Pons (tissue), 1 donor: ENCODE measurements at places on chromosomes 7 and 10.

DNA sequence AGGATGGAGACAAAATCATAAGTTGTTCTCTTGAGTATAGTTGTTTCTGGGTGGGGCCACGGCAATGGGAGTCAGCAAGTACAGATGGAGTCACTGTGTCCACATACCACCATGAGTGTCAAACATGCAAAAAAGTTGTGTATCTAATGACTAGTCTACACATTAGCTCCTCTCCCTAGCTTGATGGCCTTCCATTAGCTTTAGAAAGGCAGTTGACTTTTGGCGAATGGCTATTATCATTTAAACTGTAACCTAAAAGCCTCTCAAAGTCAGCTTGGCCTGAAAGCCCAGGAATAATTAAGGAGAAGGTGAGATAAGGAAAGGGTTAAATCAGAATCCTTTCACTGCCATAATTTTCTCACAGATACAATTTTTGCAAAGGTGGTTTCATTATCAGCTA, 95.5 kb upstream of the MEOX2 start:
- no peak for DNase-seq

DNA sequence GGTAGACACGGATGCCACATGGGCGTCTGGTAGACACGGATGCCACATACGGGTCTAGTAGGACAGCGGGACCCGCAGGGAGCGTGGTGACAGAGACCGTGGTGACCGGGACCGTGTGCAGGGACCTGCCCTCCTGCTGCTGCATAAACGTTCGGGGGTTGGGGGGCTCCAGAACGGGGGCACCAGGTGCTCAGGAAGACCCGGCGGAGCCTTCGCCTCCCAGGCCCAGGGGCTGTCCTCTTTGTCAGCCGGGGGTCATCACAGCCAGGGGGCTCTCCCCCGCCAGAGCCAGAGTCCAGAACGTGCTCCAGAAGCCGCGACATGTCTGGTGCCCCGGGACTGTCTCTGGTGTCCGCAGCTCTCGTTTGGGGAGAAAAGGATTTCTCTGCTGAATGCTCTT, 69.2 kb upstream of the ADGRA1 start:
- no peak for DNase-seq

DNA sequence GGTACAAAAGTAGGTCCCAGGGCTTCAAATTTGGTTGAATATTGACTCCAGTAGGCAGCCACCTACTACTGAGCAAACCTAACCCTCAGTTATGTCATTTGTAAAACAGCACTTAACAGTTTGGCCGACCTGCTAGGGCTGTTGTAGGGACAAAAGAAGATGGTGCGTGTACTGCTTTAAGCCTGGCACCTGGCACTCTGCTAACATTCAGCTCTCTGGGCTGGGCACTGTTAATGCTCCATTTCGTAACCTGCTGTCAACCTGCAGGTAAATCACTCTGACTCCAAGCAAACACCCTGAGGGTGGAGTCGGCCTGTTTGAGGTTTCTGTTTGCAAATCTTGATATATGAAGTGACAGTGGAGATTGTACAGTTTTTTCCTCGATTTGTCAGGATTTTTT, 7.2 kb downstream of the ZKSCAN1 start:
- no peak for DNase-seq

GRCh38 chr10:91885362-91886079, 23.8 kb downstream of the FGFBP3 start:
- DNase-seq: no peak

GRCh38 chr10:35511647-35512046, 93.5 kb upstream of the GJD4 start:
- no peak for DNase-seq

GRCh38 chr10:89838044-89838615, 136.7 kb downstream of the KIF20B start:
- DNase-seq: no peak

DNA sequence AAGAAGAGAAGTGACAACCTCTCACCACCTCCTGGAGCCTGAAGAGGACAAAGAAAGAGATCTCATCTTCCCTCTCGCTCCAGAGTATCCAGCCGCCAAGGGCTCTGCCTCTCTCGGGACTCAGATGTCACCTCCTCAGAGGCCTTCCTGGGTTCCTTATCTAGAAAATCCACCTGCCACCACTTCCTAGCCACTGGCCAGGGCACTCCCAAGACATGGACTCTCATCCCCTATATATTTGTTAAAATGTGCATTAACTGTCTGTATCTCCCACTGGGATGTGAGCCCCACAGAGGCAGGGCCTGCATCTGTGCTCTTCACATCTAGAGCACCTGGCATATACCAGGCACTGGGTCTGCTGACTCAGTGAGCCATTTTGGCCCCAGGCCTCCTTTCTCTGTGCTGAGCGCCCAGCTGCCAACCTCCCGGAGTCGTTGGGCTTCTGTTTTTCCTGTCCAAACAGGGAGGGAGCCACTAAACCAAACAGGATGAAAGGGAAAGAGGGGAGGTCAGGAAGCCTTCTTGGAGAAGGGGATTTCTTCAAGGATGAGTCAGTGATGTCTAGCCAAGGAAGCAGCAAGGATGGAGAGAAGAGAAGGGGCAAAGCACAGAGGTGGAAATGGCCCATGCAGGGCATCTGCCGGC, 58.9 kb downstream of the KCNMA1 start:
- no peak for DNase-seq

DNA sequence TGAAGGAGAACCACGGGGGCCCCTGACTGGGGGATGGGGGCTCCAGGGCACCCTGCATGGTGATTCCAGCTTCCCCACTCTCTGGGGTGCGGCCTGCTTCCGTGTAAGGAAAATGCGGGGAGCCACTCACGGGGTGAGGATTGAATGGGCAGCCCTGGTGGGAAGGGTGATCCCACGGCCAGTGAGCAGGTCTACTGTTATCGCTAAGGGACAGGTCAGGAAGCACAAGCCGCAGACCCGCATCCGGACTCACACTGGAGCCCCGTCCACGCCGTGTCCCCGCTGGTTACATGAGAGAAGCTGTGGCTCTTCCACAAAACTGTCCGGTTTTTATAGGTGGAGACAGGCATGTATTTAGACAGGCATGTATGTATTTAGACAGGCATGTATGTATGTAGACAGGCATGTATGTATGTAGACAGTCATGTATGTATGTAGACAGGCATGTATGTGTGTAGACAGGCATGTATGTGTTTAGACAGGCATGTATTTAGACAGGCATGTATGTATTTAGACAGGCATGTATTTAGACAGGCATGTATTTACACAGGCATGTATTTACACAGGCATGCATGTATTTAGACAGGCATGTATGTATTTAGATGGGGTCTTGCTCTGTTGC, 5.7 kb downstream of the PSMG3 start:
- no peak for DNase-seq
